ENCODE measurements at places on chromosomes 7 and 10.

DNA sequence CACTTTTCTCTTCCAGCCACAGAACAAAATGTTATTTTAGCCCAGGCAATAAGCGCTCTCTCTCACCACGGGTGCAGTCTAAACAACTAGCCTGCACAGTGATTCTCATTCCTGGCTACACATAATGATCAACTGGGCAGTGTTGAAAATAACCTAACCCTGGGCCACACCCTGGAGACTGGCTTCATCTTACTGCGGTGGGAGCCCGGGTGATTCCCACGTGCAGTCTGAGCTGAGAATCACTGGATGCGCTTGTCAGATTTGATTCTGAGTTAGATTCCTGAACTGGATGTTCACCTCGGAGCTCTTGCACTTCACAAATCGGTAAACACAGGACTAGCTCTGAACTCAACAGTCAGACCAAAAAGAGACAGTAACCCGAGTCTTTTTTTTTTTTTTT lies 14.9 kb downstream of the ZC3HAV1 start:
- DNase-seq, result no peak

- DNase-seq, result no peak
Measured at GRCh38 chr7:159120540-159120919, 24.1 kb downstream of the VIPR2 start.

- no peak for DNase-seq
Measured at GRCh38 chr10:23604613-23605012, 165.7 kb downstream of the OTUD1 start.

DNA sequence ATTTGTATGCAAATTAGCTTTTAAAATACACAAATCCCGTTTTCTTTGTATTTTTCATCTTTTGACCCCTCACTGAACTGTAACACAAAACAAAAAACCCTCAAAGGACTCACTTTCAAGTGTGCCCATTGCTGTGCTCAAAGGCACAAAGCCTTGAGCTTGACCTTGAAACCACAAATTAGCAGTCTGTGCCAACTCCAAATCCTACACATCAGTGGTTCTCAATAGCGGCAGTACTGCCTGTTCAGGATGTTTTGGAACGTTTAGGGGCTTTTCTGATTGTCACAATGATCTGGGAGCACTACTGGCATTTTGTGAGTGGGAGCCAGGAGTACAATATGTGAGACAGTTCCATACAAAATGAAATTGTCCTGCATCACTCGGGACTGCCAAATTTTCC lies 55.5 kb downstream of the KDM7A start:
- no peak for DNase-seq

- DNase-seq, result no peak
Measured at GRCh38 chr7:41824284-41824683, 121.4 kb upstream of the INHBA start.

DNA sequence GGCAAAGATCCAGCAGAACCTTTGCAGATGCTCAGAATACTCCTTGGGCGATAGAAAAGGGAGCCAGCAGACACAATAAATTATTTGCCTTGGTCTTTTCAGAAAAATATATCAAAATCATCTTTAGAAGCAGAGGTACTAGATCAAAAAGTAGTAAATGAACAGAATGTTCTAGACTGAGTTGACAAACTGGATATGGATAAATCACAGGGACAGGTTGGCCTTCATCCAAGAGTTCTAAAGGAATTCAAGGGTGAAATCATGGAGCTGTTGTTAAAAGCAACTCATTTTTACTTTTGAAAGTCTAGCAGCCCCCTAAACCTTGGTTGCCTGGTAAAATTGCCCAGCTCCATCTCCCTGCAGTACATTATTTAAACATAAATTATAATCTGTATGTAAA lies 99.1 kb downstream of the PLCE1 start:
- no peak for DNase-seq

- DNase-seq, result no peak
Measured at GRCh38 chr10:117439243-117439912, 64.1 kb upstream of the PDZD8 start.

- DNase-seq, result no peak
Measured at GRCh38 chr7:29988424-29989256, 961 bp downstream of the SCRN1 start.

DNA sequence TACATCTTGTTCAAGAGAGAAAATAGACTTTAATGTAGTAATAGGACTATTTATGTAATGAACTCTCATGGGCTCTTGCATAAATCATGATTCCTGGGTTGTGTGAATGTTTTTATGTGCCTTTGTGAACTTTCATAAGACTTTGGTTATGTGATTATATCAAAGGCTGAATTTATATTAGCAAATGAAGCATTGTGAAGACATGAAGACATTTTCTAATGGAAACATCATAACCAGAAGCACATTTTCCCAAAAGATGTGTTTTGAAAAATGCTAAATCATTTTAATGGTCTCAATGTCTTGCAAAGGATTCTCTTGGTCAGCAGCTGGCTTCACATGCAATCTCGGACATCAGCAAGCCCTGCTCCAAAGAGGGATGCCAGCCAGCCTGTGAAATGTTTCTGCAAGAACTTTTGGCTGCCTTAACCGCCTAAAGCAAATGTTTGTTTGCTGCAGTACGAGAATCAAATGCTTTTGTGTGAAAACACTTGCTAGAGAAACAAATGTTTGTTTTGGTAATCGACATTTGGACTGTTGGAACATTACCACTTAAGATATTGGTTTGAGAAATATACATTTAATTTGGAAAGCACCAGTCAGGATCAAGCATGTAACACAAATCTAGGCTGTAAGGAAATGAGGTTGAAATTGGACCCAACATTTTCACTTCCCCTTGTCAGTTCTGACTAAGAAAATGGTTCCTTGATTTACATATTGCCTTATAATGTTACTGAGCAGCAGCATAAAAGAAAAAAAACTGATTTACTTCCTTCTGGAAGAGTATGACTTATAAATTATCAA lies 102.1 kb downstream of the RTKN2 start:
- no peak for DNase-seq

- no peak for DNase-seq
Measured at GRCh38 chr10:94578790-94579189, 33.2 kb downstream of the HELLS start.

GRCh38 chr10:52477305-52477704 lies 163.2 kb downstream of the DKK1 start:
- no peak for DNase-seq

DNA sequence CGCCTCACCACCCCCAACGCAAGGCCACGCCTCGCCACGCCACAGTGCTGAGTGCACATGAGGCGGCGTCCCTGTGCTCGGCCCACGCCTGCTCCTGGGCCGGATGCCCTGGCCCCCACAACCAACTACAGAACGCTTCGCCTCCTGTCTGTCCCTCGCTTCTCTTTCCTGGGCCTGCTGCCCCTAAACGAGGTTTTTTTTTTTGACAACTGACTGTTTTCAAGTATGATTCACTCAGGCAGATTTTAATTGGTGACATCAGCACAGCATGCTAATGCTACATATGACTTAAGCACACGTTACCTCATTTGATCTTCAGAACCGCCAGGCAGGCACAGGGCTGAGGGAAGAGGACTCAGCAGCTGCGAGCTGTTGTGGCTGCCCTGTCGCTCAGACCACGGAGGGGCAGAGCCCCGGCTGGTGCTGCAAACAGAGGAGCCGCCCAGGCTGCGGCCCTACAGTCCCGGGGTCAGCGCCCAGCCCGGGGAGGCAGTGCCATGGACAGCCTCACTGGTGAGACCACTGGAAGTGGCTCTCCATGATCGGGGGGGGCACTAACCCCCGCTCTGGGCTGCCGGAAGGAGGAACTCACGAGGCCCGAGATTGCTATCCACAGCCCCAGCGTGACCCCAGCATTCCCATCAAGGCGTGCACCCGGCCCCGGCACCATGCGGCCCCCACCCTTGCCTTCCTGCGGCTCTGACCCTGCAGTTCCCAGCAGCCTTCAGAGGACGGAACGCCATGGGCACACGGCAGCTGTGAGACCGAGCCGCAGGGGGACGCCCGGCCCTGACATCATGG lies 212.8 kb downstream of the MAD1L1 start:
- DNase-seq, result no peak

DNA sequence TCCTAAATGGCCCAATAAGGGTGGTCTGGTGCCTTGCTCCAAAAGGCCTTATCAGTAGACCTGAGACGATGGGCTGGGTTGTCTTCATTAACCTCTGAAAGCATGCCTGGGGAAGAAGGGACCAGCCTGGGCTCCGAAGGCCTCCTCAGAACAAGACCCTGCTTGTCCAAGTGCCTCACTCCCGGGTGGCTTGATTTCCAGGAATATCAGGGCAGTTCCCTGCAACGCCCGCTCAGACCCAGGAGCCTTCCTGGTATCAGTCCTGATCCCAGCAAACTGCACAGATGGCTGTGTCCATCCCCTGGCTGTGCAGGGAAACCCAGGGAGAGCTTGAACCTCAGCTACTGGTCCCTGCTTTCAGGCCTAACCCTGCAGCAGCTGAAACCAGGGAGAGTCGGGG lies 49.9 kb upstream of the CUX1 start:
- no peak for DNase-seq

DNA sequence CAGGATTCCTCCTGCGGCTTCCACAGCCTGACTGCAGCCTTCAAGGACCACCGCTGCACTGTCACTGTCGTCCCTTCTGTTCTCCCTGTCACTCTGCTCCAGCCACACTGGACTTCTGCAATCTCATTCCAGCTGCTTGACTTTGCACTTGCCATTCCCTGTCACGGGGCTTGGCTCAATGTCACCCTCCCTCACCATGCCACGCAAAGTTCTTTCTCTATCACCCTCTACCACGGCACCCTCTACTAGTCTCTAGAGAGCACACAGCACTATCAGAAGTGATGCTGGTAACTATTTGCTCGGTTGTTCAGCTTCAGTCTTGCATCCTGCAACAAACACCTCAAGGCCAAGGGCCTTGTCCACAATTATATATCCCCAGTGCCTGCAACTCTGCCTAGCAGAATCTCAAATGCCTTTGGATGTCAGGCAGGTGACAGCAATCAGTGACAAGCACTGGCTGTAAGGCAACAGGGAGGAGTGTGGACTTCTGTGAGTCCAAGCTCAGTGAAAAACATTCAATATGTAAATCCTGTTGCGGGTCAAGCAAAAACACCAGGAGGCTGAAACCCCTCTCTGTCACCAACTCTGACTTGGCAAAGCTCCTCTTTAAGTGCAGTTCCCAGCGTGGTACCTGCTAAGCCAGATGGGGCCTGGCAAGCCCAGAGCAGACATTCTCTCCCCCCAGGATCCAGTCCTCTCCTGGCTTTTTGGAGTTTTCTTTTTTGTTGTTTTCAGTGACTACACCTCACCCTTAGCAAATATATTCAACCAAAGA lies 259.9 kb downstream of the FGFR2 start:
- DNase-seq, result no peak

GRCh38 chr10:21675157-21675796 lies 141.2 kb downstream of the MLLT10 start:
- DNase-seq, result no peak

- DNase-seq, result no peak
Measured at GRCh38 chr7:71120096-71120495, 11.8 kb upstream of the GALNT17 start.

DNA sequence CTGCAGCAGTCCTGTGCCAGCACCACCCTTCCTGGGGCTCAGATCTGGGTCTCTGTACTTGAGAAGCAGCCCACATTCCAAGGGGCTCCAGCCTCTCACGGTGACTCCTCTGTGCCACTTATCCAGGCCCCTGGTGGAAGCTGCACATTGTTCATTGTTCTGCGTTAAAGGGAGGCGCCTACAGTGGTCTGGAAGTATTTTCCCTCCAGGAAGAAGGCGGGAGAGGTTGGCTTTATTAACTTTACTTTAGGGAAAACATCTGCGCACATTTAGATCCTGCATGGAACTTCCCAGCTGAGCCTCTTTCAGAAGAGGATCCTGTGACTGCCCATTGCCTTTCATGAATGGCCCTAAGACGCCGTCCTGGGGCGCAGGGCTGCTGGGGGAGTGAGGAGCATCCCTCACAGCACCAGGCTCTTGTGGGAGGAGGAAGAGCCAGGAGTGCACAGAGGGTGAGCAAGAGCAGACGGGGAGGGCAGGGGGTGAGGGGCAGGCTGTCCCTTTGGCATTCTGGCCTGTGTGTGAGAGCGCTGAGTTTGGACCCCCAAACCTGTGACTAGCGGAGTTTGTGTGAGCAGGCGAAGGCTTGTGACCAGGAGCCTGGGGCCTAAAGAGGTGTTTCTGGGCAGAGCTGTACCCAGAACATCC lies 98.6 kb upstream of the BTBD16 start:
- DNase-seq, result no peak

- no peak for DNase-seq
Measured at GRCh38 chr7:125445836-125446235, 516.2 kb upstream of the POT1 start.

- DNase-seq, result no peak
Measured at GRCh38 chr7:11436316-11436715, 395.7 kb downstream of the THSD7A start.
